Mesenchymal stem cell (in vitro differentiated cells and primary cell): ENCODE measurements at places on chromosomes 12 and 14.

GRCh38 chr12:24922090-24922489 lies 26.8 kb downstream of the BCAT1 start:
- DNase-seq, result no peak

- DNase-seq, result no peak
Measured at GRCh38 chr12:115632308-115632707, 645.2 kb downstream of the MED13L start.

DNA sequence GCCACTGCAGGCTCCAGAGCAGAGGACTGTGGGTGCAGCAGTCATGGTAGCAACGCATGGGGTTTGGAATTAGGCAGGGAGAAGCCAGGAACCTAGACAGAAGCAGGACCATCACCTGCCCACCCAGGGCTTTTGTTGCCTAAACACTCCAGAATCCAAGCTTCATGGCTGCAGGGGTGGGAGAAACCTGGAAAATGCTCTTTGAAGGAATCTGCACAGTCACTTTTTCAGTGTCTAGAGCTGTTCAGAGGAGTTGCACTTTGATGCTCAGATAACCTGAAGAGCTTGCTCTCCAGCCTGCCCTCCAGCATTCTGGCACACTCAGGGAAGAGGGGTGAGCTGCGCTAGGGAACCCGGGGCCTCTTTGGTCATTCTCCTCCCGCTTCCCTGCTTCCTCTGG lies 1.6 kb upstream of the CELA1 start:
- DNase-seq, result no peak

DNA sequence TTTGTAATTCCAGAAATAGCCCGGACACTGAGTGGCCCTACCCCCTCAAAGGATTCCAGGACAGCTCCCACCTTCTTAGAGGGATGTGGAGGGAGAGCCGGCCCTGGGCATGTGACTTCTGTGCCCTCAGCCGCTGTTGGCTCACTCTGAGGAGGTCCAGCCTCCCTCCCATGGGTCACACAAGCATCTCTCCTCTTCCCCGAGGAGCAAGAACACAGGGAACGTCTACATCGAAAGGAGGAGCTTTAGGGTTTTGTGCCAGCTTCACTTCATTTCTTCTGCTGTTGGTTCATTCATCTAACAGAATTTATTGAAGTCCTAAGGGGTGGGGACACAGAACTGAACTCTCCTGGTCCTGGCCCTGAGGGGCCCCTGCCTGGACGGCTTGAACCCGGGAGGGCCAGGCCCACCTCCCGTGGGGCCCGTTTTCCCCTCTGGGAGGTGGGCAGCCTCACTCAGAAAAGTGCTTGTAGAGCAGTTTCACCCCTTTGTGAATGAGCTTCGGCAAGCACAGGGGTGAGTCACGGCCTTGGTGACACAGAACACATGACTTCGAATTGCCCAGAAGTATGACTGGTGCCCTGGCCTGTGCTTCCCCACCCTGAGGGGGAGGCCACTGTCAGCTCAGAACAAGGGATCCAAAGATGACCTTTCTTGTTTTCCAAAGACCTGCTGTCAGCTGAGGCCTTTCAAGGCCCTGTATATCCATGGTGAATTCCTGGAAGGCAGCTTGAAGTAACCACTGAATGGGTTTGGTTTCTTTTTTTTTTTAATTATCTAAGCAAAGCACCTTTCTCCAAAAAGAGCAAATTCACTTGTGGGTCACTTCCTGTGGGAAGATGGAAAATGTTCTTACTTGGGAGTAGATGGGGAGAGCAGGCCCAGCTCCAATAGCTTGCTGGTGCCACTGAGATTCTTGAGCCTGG lies 39.2 kb downstream of the NFKBIA start:
- DNase-seq, result peak; percentile 95

GRCh38 chr12:65279369-65280112 lies 1.1 kb downstream of the MSRB3 start:
- no peak for DNase-seq

DNA sequence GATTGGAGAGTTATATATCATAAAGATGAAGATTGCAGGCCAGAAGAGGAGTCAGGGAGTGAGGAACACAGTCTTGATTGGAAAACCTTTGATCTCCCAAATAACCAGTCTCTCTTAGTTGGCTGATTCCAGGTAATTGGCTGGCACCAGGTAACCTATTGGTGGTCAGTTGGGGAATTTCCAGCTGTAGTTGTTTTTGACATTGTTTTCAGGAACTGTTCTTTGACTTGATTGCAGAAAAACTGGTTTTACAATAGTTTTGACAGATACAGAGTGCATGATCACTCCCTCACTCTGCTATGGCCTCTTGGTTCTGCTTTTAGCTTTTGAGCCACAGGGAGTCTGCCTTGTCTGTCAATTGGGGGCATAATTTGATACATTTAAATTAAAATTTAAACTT lies 71.6 kb downstream of the ZNF641 start:
- DNase-seq, result no peak

DNA sequence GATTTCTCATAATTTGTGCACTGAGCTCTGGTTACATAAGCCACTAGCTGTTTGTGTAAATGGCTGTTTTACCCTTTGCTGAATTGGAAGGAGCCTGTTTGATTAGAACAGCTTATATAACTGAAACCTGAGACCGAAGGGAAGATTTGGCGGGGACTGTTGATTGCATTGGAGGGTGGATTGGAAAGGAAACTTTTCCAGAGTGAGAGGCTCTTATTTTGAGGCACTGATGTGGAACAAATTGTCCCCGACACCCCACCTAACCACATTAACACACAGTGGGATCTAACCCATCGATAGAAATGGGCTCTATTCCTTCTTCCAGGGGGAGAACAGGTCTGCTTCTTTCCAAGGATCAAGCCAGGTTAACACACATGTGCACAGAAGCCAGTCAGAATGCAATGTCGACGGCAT lies 51.7 kb downstream of the TMEM30B start:
- DNase-seq, result no peak

DNA sequence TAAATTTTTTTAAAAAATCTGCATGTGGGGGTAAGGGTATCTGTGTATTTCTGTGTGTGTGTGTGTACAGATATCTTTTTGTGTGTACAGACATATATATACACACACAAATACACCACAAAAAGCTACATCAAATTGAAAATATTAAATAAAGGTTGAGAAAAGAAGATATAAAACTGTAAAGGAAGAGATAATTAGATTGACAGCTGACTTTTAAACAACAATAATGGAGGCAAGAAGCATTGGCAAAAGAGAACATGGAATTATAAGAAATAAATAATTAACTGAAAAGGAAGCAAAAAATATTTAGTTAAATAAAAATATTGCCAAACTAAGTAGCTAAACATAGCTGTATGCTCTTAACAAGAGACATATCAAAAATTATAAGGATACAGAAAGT lies 291.4 kb downstream of the FSCB start:
- no peak for DNase-seq

DNA sequence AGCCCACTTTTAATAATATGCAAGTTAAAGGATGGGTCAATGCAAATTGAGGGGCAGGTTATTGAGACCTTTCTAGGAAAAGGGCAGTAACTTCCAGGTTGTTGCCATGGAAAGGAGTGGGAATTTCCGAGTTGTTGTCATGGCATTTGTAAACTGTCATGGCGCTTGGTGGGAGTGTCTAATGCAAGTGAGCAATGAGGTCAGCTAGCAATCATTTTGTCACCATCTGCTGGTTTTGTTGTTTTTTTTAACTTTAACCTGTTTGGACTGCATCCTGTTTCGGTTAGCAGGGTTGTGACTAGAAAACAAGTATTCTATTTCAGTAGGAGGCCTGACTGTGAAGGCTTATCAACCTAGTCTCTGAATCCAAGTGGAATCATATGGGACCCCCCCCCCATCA lies 85.8 kb upstream of the TSPAN11 start:
- DNase-seq, result peak; percentile 38

DNA sequence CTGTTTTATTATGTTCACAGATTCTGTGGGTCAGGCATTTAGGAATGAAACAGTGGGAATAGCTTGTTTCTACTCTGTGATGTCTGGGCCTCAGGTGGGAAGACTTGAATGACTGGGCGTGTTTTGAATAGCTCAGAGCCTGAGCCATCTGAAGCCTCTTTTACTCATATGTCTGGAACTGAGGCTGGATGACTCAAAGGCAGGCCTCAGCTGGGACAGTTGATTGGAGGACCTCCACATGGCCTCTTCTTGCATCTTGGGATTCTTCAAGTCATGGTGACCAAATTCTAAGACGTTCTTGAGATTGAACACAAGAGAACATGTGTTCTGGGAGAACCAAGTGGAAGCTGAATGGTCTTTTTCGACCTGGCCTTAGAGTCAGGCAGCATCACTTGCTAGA lies 45.8 kb upstream of the TBX3 start:
- peak; percentile 18 for DNase-seq

GRCh38 chr12:5498076-5498475 lies 66.2 kb downstream of the NTF3 start:
- DNase-seq, result peak; percentile 35

DNA sequence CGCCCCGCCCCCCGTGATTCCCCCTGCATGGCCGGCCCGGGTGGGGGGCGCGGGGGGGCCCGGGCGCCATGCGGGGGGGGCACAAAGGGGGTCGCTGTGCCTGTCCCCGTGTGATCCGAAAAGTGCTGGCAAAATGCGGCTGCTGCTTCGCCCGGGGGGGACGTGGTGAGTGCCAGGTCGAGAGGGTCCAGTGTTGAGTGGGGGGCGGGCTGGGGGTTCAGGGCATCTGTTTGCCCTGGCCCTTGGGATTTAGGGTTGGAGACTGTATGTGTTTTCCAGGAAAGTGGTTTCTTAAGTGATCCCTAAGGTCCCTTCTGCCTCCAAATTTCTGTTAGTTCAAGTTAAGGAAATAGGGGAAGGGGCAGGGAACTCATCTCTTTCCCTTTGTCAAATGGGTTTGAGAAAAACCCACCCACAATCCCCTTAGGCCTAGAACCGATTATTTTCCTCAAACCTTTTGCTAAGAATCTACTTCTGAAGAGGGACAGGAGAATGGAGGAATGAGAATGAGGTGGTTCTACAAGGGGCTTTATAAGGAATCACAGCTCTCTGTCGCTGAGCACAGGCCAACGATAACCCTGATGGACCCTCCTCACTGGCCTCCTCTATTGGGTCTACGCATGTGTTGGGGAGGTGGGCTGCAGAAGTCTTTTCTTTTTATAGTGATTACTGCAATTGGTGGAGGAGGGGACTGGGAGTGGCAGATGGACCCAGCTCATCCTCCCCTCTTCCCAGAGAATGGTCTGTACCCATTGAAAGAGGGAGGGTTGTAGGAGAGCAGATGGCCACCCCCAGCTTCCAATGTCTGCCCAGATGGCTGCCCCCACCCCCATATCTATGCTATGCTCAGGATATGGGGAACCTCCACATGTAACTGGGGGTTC lies 834 bp downstream of the ARHGEF25 start:
- no peak for DNase-seq

DNA sequence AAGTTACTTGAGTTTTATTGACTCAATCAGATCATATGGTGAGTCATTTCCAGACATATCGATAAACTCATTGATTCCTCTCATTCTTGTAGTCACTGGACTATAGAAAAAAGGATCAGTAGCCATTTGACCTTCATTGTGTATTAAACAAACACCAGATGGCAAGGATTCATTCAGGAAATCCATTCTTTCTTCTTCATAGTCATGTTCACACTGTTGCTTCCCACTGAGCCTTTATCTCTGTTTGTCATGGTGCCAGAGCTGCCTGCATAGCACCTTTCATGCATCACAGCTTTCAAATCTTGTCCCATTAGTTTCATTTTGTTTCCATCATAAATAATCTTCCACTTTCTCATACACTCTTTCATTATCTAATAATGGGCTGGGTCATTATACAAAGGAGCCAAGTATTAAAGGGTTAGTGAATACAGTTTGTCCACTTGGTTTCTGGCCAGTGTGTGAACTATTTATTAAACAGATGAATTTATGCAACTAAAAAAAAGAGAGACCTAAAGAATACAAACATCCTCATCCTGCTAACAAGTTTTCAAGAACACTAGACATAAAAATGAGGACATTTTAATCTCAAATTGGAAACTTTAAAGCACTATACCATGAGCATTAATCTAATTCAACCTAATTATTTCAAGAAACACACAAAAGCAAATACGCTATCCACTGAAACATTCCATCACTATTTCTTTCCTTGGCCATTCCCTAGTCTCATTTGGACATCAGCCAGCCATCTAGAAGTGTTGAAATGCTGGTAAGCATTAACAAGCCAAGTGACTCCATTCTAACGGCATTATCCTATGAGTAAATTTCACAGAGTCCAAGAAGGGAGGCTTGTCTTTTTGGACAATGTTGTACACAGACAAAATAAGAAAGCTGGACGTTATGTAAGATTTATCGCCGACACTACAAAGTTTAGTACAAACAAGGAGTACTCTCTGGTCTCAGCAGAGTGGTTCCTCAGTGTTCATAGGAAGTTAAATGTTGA lies 476.5 kb downstream of the FOXG1 start:
- peak; percentile 51 for DNase-seq
